ENCODE measurements at places on chromosomes 1 and 21. TPM values are rescaled to one million over a fixed set of nuclear protein-coding genes. Genes with fewer than 3 reads are reported as not detected.

CITED4 gene
- total RNA-seq: 108 TPM

CSF3R gene
- total RNA-seq: not detected

OLFML2B gene
- total RNA-seq: 0.49 TPM

SPRR2B gene
- not detected for total RNA-seq

BEND5 gene
- total RNA-seq: not detected

UBASH3A gene
- 0.12 TPM for total RNA-seq

THEMIS2 gene
- 0.53 TPM for total RNA-seq

RUNX3 gene
- 4.8 TPM for total RNA-seq

ADAMTS4 gene
- total RNA-seq: 0.01 TPM

CEP350 gene
- total RNA-seq: 8.4 TPM

BEST4 gene
- total RNA-seq: 0.37 TPM

CXADR gene
- 9.6 TPM for total RNA-seq

HORMAD1 gene
- 9.1 TPM for total RNA-seq

CHIT1 gene
- total RNA-seq: not detected

TESK2 gene
- 0.16 TPM for total RNA-seq

PRAMEF5 gene
- not detected for total RNA-seq

FMO4 gene
- total RNA-seq: 0.24 TPM

LRRC39 gene
- 0.13 TPM for total RNA-seq

TINAGL1 gene
- 0.55 TPM for total RNA-seq

CRYBG2 gene
- total RNA-seq: 1.6 TPM

NME7 gene
- total RNA-seq: 18.8 TPM

PLD5 gene
- 2.2 TPM for total RNA-seq

PADI3 gene
- 0.84 TPM for total RNA-seq

UAP1 gene
- total RNA-seq: 36.2 TPM

CNR2 gene
- total RNA-seq: 0.01 TPM

ANGPTL3 gene
- not detected for total RNA-seq

TMCC2 gene
- 1.4 TPM for total RNA-seq

NBPF4 gene
- 0.08 TPM for total RNA-seq

ANGPTL1 gene
- not detected for total RNA-seq

NR5A2 gene
- 4.4 TPM for total RNA-seq

CD1E gene
- total RNA-seq: not detected

DNTTIP2 gene
- total RNA-seq: 36.9 TPM

TFF2 gene
- not detected for total RNA-seq

HOOK1 gene
- total RNA-seq: 0.16 TPM

CACHD1 gene
- total RNA-seq: 1.3 TPM

CFAP126 gene
- 0.19 TPM for total RNA-seq

GFI1 gene
- total RNA-seq: 0.29 TPM

KLF17 gene
- total RNA-seq: 0.50 TPM

Data from A549 treated with AZD2906 at 1 μM for 4 hours (cell line).